ENCODE measurements at places on chromosomes 13 and 19.

- DNase-seq: no peak
These were observed 749 bp upstream of the SHANK1 start for GRCh38 chr19:50720181-50720920.

DNA sequence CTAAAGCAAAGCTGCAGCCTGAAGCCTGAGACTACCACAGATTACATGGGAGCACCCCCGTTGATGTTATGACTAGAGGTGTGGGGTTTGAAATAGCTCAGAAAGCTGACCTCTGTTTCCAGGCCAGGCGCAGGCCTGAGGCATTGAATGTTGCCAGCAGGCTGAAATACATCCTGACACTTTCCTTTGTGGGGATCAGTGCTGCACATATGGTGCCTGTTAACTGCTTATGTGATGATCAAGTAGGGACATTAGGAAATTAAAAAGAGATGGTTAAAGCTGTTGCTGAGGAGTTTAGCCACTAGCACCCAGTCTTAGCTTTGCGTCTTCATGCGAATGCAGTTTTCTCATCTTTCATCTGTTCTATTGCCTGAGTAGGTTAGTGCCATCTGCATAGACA, 83.2 kb downstream of the CCNA1 start:
- DNase-seq: no peak

DNA sequence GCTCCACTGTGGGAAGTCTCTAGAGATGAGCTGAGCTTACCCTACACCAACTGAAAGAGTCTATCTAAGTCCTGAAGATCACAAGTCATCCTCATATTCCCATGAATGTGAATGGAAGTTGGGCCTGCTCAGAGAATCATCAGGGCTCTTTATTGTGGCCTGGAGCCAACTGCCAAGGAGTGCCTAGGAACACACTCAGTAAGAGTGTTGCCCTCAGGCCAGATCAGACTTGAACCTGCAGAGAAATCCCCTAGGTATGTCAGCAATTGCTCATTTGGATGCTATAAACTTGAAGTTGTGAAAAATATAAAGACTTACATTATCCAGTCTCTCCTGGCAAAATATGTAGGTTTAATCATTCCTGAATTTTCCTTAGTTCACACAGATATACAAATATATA, 1070.2 kb downstream of the EFNB2 start:
- no peak for DNase-seq

GRCh38 chr13:89684896-89685295, 1662.6 kb upstream of the MIR17HG start:
- no peak for DNase-seq

DNA sequence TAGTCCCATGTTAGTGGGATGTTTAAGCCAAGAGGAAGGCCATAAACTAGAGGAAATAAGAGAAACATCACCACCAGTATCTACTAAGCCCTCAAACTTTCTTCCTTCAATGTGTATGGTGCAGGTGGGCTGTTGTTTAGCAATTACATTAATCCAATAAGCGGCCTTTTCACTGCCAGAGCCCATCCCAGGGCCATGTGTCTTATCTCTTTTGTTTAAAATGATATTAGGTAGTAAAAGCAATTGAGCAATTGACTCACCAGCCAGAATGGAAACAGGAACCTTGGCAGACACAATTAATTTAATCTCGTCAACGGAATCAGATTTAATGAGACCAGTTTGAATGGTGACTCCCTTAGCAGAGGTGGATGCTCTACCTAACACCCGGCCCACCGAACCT, 1503.5 kb downstream of the UQCRFS1 start:
- DNase-seq: no peak

DNA sequence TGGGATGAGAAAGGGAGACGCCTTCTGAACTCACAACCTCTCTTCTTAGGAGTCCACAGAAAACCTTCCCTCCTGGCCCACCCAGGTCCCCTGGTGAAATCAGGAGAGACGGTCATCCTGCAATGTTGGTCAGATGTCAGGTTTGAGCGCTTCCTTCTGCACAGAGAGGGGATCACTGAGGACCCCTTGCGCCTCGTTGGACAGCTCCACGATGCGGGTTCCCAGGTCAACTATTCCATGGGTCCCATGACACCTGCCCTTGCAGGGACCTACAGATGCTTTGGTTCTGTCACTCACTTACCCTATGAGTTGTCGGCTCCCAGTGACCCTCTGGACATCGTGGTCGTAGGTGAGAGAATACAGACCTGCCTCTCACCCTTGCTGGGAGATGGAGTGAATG, 3.3 kb downstream of the KIR3DL3 start:
- DNase-seq: no peak

- DNase-seq: no peak
These were observed 9.9 kb upstream of the CEACAM20 start for GRCh38 chr19:44539236-44539826.

DNA sequence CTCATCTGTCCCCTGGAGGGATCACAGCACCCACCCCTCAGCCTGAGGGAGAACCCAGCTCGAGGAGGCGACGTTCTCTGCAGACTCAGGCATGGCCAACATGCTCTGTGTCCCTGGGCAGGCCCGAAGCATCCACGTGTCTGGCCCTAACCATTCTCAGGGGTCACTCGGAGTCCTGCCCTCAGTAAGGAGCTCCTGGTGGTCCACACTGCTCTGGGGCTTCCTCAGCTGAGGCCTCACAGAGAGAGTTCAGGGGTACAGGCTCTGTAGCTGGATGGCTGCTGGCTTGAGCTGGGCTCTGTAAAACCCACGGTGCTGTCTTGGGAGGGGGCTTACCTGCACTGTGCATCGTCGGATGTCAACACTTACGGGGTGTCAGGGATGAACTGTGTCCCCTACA, 4.4 kb upstream of the SIGLEC8 start:
- DNase-seq: no peak

DNA sequence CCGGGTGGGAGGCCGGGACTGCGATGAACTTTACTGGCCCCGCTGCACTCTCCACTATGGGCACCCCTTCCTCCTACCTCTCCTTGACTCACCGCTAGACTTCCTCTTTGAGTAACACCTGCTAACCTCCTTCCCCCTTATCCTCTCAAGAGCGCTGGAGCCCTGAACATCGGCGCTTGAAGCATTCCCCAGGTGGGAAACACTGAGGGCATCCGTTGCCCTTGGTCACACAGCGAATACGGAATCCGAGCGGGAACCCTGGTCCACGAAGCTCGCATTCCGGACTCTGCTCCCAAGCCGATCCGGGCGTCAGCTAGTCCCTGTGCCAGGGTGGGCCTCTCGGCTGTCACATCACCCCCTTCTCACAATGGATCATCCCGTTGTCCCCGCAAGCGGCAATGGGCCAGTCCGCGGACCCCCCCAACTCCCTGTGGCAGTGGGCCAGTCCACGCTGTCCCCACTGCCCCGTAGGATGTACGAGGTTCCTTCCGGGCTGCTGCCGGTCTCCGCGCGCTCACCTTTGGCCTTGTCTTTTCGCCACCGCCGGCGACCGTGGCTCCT, 4.2 kb downstream of the LIPE start:
- DNase-seq: peak; percentile 20

DNA sequence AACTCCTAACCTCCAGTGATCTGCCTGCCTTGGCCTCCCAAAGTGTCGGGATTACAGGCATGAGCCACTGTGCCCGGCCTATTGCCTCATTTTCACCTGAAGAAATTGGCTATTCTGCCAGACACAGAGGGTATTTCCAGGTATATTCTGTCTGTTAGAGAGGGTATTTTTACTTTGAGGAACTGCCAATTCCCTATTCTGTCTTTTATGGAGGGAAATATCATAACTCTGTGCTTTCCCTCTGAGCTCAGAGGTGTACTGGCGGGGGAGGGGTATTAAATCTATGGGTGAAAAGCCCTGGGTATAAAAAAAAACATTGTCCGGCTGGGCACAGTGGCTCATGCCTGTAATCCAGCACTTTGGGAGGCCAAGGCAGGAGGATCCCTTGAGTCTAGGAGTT, 24.8 kb downstream of the TSKS start:
- DNase-seq: no peak

- DNase-seq: no peak
These were observed 260.0 kb downstream of the NDFIP2 start for GRCh38 chr13:79740991-79741390.

- DNase-seq: no peak
These were observed 104.2 kb downstream of the UBL3 start for GRCh38 chr13:29746148-29746677.

- DNase-seq: no peak
These were observed 34.2 kb downstream of the CEBPG start for GRCh38 chr19:33407716-33408115.

DNA sequence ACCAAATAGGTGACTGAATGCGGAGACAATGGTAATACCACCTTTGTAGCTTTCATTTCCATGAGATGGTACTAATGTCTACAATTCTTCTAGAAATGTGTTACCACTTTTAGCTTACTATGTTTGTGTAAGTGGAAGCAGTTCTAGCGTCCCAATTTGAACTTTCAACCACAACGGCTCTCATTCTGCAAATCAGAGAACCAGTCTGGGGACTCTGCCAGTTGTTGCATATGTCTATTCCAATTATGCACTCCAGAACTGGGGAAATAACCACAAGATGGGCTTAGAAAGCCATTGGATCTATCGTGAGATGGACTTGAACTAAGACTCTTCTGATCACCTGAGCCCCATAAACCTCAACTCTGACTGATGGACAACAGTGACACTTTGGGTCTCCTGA, 862.3 kb downstream of the SLITRK1 start:
- DNase-seq: no peak

DNA sequence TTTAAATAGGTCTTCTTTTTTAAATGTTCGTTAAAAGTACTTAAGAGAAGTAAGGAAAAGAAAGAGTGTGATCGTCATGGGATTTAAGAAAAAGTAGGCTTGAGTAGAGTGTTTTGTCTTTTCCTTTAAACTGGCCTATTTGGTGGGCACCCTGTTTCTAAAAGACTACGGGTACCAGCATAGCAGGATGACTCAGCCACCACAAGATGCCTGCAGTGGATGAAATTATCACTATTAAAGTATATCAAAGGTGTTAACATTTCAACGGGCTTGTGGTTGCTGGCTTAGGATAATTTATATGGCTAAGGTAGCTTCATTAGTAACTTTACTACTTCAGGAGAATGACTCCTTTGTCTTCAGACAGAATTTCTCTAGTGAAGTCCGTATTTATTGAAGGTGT, 112.6 kb downstream of the STARD13 start:
- DNase-seq: no peak

DNA sequence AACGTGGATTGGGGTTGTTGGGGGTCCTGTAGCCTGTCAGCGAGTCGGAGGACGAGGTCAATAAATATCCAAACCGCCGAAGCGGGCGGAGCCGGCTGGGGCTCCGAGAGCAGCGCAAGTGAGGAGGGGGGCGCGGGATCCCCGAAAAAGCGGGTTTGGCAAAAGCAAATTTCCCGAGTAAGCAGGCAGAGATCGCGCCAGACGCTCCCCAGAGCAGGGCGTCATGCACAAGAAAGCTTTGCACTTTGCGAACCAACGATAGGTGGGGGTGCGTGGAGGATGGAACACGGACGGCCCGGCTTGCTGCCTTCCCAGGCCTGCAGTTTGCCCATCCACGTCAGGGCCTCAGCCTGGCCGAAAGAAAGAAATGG, 754 bp upstream of the SIX5 start:
- no peak for DNase-seq

- no peak for DNase-seq
These were observed 29.7 kb upstream of the FAM216B start for GRCh38 chr13:42751693-42752092.

- no peak for DNase-seq
These were observed 2.0 kb downstream of the MISP start for GRCh38 chr19:752652-753517.

- DNase-seq: no peak
These were observed 24.2 kb downstream of the EPN1 start for GRCh38 chr19:55699221-55699620.

DNA sequence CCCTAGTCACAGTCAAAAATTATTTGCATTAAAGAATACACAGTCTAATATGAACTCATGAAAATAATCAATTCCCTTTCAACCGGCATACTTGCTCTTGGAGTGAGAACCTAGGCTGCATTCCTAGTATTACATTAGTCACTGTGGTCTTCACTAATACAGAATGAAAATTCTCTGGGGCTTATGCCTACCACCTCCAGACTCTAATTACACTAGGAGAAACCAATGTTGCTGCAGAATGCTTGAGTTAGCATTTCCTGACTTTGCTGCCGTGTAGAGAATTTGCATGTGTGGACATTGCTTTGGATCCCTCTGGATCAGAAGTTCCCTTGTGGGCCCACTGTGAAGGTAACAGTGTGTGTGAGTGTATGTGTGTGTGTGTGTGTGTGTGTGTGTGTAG, 87.8 kb downstream of the CCNA1 start:
- no peak for DNase-seq

DNA sequence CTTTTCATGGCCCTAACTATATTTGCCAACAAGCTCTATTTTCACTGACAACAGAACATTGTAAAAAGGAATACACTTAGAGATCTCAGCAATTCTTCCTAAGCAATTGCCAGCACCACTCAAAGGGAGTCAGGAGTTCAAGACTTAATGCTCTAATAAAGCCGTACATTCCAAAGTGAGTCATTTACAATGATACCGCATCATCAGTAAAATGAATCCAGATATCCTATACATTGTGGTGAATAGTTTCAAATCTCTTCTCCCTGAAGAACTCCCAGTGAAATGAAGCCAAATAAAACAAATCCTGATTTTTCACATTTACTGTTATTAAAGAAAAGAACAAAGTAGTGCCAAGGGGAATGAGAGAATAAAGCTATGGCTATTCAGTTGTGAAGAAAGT, 2898.7 kb upstream of the PCDH20 start:
- no peak for DNase-seq

GRCh38 chr19:4624301-4624700, 15.0 kb upstream of the TNFAIP8L1 start:
- DNase-seq: no peak

DNA sequence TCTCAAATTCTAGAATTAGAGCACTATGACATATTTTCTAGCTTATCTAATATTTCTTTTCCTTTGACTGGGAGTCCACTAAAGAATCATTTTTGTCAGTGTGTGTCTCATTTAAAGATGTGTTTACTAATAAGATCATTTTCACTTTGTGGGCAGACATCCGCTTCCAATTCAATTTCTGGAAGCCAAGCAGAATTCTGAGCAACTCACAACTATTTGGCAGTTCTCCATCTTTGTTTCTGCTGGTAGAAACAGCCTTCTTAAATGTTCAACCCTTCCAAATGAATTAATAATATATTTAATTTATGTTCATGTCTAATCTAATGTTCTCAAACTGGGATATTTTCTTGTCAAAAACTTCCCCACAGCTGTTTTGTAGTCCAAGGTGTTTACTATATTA, 411.8 kb downstream of the KCTD12 start:
- DNase-seq: no peak

GRCh38 chr19:10388957-10389356, 8.6 kb upstream of the TYK2 start:
- peak; percentile 77 for DNase-seq

- DNase-seq: no peak
These were observed 333.9 kb downstream of the RFC3 start for GRCh38 chr13:34151885-34152284.

- DNase-seq: no peak
These were observed 50.7 kb downstream of the LHFPL6 start for GRCh38 chr13:39552246-39552645.
